ENCODE measurements at places on chromosomes 2 and 18.

DNA sequence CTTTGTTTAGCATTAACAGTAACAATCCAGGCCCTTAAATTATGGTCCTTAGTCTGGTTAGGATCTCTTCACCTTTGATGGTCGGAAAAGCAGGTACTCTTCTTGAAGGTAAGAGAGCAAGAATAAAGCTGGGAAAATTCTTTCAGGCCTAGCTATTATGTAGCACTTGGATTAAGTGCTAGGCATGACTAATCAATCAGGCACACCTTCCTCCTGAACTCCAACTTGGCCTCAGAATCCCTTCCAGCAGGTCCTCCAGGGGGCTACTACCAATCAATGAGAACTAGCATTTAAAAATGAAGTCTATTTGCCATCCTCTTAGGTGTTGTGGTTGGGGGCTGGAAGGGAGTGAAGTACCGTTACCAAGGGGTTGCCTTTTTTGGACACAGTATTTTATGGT, 3.7 kb downstream of the SMYD1 start:
- DNase-seq = no peak

DNA sequence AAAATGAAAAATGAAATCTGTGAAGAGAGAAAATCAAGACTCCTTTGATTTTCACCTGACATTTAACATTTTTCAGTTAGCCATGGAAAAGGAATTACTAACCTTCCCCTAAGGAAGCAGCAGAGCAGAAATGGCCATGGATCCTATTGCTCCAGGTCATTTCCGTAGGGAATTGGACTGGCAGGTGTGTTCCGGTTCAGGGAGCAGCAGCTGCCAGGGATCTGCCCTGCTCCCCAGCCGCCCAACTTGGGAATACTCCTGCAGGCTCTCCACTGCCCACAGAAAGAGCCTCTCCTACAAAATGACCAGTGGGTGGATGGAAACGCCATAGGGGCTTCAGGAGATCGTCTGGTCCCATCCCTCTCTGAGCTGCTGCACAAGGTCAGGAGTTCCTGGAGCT, 86.0 kb upstream of the MAPK4 start:
- no peak for DNase-seq

GRCh38 chr2:20313659-20314058, 37.0 kb downstream of the PUM2 start:
- DNase-seq = no peak

GRCh38 chr18:75054046-75054445, 154.9 kb downstream of the PTGR3 start:
- DNase-seq = no peak

- no peak for DNase-seq
Observed at GRCh38 chr2:201950606-201951005, 83.0 kb upstream of the FZD7 start.

DNA sequence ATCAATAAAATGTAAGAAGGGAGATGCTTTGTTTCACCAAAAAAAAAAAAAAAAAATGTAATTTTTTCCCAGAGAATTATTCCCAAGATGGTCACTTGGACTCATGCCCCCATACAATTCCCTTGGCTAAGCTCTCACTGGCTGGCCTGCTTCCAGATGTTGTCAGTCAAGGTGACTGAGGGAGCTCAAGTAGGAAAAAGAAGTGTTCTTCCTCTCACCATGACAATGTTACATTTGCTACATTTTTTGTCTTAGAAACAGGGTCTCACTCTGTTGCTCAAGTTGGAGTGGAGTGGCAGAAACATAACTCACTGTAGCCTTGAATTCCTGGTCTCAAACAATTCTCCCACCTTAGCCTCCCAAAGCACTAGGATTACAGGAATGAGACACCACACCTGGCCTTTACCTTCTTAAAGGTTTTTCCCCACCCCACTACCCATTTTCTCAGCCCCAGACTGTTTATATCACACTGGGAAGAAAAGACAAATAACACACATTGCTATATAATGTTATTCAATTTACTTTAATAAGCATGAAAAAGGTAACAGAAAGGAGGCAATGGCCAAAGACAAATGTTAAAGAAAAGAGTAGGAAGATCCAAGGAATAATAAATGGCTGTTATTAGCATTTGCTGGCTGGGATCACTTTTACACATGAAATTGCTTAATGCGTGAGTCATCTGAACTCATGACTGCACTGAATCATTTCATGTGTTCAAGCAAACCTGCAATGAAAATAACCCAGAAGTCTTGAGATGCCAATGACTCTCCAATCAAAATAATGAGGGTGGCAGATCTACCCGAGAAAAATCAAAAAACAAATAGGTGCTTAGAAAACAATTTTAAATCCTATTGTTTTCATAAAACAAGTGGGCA, 45.2 kb downstream of the ACVR1 start:
- no peak for DNase-seq
